ENCODE measurements at places on chromosomes 12 and 14.

- DNase-seq, result no peak
Measured at GRCh38 chr12:34188974-34189373, 166.7 kb downstream of the ALG10 start.

GRCh38 chr12:128783129-128783574, 40.6 kb downstream of the SLC15A4 start:
- DNase-seq, result no peak

DNA sequence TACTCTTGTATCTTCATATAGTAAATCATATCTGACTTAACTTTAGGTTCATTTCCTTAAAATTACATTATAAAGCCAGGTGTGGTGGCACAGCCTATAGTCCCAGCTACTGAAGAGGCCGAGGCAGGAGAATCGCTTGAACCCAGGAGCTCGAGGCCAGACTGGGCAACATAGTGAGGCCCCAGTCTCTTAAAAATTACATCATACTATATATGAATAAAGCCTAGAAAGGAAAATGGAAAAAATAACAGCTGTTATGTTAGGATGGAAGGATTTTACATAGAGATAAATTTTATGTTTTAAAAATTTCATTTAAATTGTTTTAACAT, 4.2 kb downstream of the HECTD1 start:
- no peak for DNase-seq

DNA sequence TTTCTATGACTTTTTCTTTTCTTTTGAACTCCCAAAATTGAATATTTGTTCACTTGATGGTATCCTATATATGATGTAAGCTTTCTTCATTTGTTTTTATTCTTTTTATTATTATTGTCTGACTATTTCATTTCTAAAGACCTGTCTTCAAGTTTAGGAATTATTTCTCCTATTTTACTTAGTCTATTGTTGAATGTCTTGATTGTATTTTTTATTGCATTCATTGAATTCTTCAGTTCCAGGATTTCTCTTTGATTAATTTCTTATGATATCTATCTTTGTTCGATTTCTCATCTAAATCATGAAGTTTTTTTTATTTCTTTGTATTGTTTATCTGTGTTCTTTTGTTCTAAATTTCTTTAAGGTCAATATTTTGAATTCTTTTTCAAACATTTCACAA, 238.8 kb downstream of the TTC6 start:
- no peak for DNase-seq

DNA sequence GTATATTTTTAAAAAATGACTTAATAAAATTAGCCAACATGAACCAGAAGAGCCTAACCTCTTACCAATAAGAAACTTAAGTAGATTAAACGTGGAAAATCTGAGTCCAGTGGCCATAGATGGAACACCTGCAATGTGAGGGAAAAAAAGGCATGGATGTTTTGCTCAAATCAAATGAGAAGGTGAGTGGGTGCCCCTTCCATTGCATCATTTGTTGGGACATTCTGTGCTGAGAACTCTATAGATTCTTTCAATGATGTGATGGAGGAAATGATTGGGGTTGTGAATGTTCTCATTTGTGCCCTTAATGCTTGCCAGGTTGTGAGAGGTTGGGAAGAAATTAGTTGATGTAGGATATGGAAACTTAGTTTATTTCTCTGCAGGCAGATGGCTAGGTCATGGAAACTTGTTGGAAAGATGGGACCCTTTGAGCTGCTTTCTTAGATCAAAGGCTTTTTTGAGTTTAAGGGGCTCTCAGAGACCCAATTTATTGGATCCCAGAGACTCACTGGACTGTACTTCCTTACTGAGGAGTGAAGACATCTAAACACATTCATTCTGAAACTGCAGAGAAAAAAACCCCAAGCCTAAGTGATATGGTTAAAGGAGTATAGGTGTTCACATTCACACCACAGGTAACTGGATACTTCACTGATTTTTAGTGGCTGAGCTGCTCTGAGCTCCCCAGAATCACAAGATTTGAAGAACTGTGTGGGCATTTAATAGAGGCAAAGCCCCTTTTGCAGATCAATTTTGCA, 95.9 kb downstream of the DACT1 start:
- DNase-seq, result no peak

DNA sequence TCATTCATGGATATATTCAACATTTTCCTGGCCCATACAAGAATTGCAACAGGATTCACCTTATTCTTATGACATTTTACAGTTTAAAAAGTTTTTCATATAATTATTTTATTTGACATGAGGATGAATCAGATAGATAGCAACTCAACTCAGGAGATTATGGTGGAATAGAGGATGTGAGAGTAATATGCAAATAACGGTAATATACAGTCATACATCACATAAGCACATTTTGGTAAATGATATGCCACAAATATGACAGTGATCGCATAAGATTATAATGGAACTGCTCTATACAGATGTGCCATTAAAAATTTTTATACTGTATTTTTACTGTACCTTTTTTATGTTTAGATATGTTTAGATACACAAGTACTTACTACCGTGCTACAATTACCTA, 24.1 kb upstream of the CRADD start:
- no peak for DNase-seq

- DNase-seq, result no peak
Measured at GRCh38 chr12:43098766-43099550, 453.0 kb downstream of the ADAMTS20 start.

- DNase-seq, result no peak
Measured at GRCh38 chr12:31221551-31221945, 104.4 kb downstream of the SINHCAF start.

Data from caudate nucleus (tissue), 63 donors.